IMR-90 (cell line): ENCODE measurements at places on chromosomes 3 and 15.

- peaks cover 9% of the 10 kb centered on the region for H3K4me1 ChIP-seq
- H3K36me3 ChIP-seq: no peaks in the 10 kb centered on the region
- no peak overlapping the region; the same call in 1 of the 2 replicates for H3K27ac ChIP-seq
Observed at GRCh38 chr3:9402410-9403228, 5.2 kb downstream of the SETD5 start.

GRCh38 chr3:33063651-33064051 is 33.3 kb downstream of the GLB1 start:
- no peak overlapping the region for H3K4me3 ChIP-seq
- no peak overlapping the region for H3K27ac ChIP-seq
- H3K36me3 ChIP-seq: peaks cover 25% of the 10 kb centered on the region
- peak; percentile 23 for DNase-seq
- H3K4me1 ChIP-seq: no peaks in the 10 kb centered on the region

- no peak overlapping the region for H3K4me3 ChIP-seq
- no peaks in the 10 kb centered on the region for H3K36me3 ChIP-seq
- H3K4me1 ChIP-seq: no peaks in the 10 kb centered on the region
- H3K27me3 ChIP-seq: peaks cover 12% of the 10 kb centered on the region
- no peak for DNase-seq
- no peak overlapping the region for H3K27ac ChIP-seq
Observed at GRCh38 chr3:160757233-160758106, 1.4 kb downstream of the PPM1L start.

DNA sequence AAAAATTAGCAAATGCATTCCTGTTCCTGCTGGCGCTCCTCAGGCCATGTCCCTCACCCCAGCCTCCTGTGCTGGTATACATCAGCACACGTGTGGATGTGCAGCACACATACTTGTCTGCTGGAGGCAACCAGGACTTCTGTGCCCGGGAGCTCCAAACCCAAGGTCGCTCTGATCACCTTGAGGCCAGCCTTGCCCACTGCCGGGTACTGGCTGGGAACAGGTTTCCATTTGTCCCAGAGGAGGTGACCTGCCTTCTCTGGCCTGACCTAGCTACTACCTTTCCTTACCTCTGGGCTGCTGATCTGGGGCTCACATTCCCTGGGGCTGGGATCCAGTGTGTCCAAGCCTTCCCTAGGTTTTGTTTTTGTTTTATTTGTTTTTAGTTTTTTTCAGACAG is 12.1 kb downstream of the PRKCD start:
- H3K27me3 ChIP-seq: no peaks in the 10 kb centered on the region
- DNase-seq: no peak
- H3K4me3 ChIP-seq: no peak overlapping the region
- H3K27ac ChIP-seq: no peak overlapping the region

GRCh38 chr3:170476291-170476690 is 57.6 kb downstream of the CLDN11 start:
- H3K27me3 ChIP-seq: no peaks in the 10 kb centered on the region
- H3K4me1 ChIP-seq: peaks cover 16% of the 10 kb centered on the region; the same call in 1 of the 2 replicates
- no peak overlapping the region for H3K4me3 ChIP-seq
- DNase-seq: peak; percentile 34
- H3K36me3 ChIP-seq: no peaks in the 10 kb centered on the region
- no peak overlapping the region for H3K27ac ChIP-seq

DNA sequence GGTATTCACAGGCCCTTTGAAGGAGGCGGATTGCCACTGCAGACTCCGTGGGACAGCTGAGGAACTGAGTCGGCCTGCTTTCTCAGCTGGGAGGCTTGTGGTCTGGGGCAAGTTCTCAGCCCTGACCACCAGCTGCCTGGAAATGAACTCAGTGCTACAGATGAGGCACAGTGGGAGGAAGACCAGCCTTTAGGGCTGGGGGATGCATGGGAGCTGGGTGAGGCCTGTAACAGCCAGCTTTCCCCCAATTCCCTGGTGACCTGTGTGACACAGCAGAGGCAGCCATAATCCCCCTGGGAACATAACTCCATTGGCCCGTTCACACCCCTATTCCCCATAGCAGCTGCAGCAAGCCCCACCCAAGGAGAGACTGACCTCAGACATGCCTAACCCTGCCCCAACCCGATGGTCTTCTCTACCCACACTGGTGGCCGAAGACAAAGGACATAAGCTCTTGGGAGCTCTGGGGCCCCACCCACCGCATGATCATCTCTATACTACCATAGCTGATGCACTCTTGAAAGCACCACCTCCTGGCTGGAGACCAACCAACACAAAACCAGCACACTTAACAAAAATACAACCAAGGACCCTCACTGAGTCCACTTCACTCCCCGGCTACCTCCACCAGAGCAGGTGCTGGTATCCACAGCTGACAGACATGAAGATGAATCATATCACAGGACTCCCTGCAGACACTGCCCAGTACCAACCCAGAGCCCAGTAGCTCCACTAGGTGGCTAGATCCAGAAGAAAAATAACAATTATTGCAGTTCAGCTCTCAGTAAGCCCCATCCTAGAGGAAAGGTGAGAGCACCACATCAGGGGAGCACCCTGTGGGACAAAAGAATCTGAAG is 24.9 kb downstream of the ZMAT3 start:
- no peaks in the 10 kb centered on the region for H3K27me3 ChIP-seq
- DNase-seq: peak; percentile 8
- no peak overlapping the region for H3K4me3 ChIP-seq
- H3K4me1 ChIP-seq: no peaks in the 10 kb centered on the region

DNA sequence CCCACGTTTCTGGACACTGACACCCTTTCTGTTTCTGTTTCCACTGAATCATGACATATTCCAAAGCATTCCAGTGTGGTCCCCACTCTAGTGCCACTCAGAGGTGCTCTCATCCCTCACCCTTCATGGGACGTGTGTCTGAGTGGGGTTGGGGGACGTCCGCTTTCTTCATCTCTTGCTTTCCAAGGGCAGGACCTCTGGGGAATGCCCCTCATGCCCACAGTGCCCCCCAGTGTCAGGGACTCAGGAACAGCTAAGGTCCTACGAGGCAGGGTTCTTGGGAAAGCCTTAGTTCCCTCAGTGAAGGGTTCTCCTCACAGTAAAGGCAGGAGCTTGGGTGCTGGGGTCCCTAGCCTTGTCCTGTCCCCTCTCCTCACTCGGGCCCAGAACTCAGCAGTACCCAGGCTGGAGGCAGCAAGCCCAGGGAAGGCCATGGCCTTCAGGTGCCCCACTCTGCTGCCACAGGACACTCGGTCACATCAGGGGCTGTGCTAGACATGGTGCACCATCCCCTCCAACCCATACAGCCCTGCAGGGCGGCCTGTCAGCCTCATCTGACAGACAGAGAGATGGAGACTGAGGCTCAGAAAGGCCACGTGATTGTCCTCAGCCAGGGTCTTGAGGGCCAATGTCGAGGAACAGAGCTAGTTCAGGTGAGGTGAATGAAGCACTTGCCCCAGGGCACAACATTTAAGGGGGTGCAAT is 261.0 kb downstream of the TLE3 start:
- peaks cover 42% of the 10 kb centered on the region for H3K27me3 ChIP-seq
- H3K36me3 ChIP-seq: no peaks in the 10 kb centered on the region
- H3K4me3 ChIP-seq: no peak overlapping the region
- peaks cover 3% of the 10 kb centered on the region; the same call in 1 of the 2 replicates for H3K4me1 ChIP-seq

- no peak overlapping the region for H3K4me3 ChIP-seq
- H3K27me3 ChIP-seq: peaks cover 27% of the 10 kb centered on the region
- H3K4me1 ChIP-seq: no peaks in the 10 kb centered on the region
- DNase-seq: peak; percentile 77
- H3K36me3 ChIP-seq: no peaks in the 10 kb centered on the region
Observed at GRCh38 chr15:89556413-89557262, 18.6 kb upstream of the TICRR start.

DNA sequence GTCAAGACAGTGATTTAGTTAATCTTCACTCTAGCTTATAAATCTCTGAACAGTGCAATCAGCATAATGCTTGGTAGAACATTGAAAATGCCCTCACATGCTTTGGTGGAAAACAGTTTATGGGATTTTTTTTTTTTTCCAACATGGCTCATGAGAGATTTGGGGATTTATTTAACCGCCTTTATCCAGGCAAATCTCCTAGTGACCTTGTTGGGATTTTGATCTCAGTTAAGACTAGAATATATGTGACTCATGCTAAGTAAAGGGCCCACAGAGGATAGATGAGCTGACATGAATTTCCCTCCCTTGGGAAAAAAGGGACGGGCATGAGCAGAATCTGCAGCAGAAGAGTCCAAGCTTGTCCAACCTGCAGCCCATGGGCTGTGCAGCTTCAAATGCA is 18.7 kb downstream of the LRTM1 start:
- H3K36me3 ChIP-seq: no peaks in the 10 kb centered on the region
- no peaks in the 10 kb centered on the region for H3K27me3 ChIP-seq
- H3K4me1 ChIP-seq: peaks cover 13% of the 10 kb centered on the region
- H3K4me3 ChIP-seq: no peak overlapping the region
- no peak overlapping the region for H3K27ac ChIP-seq

DNA sequence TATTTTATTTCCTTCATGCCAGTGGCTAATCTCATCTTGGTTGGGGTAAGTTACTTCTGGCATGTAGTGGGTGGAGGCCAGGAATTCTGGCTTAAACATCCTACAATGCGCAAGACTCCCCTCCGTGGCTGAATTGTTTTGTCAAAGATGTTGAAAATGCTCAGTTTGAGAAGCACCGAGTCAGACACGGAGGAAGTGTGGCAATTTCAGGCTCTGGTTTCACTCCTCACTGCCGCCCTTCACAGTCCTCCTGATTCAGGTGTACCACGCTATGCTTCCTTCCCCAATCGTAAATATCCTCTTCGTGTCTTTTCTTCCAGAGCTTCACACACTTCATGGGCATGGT is 150.7 kb downstream of the OPA1 start:
- no peaks in the 10 kb centered on the region for H3K4me1 ChIP-seq
- no peaks in the 10 kb centered on the region for H3K36me3 ChIP-seq
- DNase-seq: no peak
- H3K27ac ChIP-seq: no peak overlapping the region
- H3K27me3 ChIP-seq: peaks cover 17% of the 10 kb centered on the region

DNA sequence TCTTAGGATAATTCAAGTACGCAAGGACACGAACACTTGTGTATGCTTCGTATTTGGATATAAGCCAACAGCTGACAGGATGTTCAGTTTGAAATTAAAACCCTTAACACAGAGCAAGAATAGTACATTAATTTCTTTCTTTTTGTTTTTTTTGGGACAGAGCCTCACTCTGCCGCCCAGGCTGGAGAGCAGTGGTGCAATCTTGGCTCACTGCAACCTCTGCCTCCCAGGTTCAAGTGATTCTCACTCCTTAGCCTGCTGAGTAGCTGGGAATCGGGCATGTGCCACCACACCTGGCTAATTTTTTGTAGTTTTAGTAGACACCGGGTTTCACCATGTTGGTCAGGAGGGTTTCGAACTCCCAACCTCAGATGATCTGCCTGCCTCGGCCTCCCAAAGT is 32.4 kb downstream of the TOMM70 start:
- no peak for DNase-seq
- 0 out of 2 replicates have a peak, but pooled peaks cover 2% of the 10 kb centered on the region for H3K4me1 ChIP-seq
- no peaks in the 10 kb centered on the region for H3K27me3 ChIP-seq
- H3K27ac ChIP-seq: no peak overlapping the region
- H3K36me3 ChIP-seq: peaks cover 37% of the 10 kb centered on the region

DNA sequence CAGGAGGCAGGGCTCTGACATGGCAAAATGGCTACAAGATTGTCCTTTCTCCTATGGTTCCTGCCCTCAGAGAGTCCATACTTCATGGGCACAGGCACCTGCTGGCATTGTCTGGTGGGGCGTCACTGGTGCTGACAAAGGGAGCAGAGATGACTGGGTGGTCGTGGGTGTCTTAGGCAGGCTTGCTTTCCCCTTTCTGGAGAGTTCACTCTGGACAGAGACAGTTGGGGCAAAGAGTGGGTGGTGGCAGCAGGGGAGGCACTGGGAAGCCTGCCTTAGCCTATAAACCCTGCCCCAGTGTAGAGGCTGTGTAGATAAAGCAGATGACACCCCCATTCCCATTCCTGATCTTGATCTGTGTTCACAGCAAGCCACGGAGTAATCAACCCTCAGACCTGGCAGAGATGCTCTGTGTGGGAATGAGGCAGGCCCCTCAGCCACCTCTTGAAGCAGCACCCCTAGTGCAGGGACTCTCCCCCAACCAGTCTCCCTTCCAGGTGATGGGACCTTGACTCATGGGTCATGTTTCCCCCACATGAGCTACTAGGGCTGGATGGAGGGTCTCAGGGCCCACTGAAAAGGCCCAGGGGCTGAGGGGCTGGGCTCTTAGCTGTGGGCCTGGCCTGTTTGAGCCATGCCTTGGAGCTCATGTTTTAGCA is 20.7 kb upstream of the DOCK3 start:
- H3K27me3 ChIP-seq: peaks cover 3% of the 10 kb centered on the region; the same call in 1 of the 2 replicates
- no peak overlapping the region for H3K4me3 ChIP-seq
- no peak for DNase-seq
- H3K4me1 ChIP-seq: no peaks in the 10 kb centered on the region
- no peaks in the 10 kb centered on the region for H3K36me3 ChIP-seq
- no peak overlapping the region for H3K27ac ChIP-seq
